NCI-H345 (cell line): ENCODE measurements at places on chromosomes 7 and 10.

DNA sequence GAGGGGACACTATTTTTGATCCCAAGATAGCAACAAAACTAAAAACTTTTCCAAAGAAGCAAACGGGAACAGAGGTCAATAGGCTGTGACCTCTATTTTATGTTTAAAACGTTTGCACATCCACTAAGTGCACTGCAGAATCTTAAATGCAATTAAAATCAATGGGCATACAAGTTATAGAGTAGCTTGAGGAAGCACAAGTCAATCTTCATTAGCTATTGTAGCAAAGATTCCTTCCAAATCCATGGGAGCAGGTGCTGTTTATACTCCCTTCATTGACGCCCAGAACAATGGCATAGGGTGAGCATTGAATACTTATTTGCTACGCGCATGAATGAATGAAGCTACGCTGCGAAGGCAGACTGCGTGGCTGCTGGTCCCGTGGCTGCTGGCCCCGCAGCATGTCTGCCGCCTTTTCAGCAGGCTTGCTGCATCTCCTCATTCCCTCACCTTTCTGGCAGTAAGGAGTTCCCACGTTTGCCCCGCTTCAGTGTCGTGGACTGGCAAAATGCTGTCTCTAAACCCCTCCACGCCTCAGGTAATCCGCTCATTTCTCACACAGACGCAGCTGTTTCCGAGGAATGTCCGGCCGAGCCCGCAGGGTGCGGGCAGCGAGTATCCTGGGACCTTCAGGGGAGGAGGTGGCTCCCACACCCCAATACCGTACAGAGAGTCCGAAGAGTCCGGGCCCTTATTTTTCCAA lies 754 bp upstream of the PHYHIPL start:
- DNase-seq = peak; percentile 48

DNA sequence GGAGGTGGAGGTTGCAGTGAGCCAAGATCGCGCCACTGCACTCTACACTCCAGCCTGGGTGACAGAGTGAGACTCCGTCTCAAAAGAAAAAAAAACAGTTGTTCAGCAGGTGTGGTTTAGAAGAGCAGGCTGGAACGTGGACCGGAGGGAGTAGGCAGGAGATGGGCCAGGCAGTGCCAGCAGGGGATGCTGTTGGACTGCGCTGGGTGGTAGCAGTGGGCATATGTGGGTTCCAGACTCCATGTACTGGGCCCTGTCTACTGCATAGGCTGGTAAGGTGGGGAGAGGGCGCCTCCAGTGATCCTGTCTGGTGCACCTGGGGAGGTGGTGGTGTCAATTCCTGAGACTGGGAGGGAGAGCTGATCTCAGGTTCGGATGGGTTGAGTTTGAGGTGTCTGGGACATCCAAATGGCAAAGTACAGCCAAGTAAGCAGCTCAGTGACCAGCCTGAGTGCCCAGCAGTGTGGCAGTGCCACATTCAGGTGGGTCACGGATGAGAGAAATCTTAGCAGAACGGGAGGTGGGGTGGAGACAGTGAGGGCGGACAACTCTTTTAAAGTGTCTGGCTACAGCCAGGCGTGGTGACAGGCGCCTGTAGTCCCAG lies 25.9 kb downstream of the SFXN4 start:
- peak; percentile 1 for DNase-seq

DNA sequence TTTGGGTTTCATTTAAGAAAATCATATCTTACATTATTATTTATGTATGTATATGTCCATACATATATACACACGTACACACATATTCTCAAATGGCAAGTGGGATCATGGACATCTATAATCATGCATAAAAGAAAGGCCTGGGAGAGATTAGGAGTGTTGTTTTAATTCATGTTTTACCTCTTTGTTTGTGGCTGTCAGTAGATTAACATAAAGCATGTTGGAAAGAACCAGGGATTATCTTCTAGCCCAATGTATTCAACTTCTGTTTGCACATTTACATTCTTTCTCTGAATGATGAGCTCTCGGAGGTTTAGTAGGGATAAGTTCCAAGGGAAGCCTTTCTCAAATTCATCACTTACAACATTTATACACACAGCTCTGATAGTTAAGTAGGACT lies 191.4 kb downstream of the NSUN6 start:
- no peak for DNase-seq

- no peak for DNase-seq
These were observed 287.2 kb downstream of the PTPRN2 start for GRCh38 chr7:158300427-158300826.

DNA sequence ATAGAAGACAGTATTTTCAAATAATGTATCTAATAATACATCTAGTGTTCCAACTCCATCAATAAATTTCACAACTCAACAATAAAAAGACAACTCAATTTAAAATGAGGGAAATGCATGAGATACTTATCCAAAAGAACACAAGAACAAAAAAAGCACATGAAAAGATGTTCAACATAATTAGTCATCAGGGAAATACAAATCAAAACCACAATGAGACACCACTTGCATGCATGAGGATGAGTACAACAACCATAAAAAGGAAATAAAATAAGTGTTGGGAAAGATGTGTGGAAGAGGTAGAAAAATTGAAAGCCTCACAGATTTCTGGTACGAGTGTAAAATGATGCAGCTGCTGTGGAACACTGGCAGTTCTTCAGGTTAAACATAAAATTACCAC lies 111.6 kb upstream of the PTPRZ1 start:
- DNase-seq = no peak
